CD4-positive, alpha-beta memory T cell (primary cell): ENCODE measurements at places on chromosomes 12 and 14. TPM values are rescaled to one million over a fixed set of nuclear protein-coding genes. Genes with fewer than 3 reads are reported as not detected.

GRCh38 chr14:25520821-25521220 lies 470.9 kb upstream of the STXBP6 start:
- H3K4me1 ChIP-seq = no peaks in the 10 kb centered on the region
- DNase-seq = no peak
- no peaks in the 10 kb centered on the region for H3K36me3 ChIP-seq
- H3K27me3 ChIP-seq = no peaks in the 10 kb centered on the region

DNA sequence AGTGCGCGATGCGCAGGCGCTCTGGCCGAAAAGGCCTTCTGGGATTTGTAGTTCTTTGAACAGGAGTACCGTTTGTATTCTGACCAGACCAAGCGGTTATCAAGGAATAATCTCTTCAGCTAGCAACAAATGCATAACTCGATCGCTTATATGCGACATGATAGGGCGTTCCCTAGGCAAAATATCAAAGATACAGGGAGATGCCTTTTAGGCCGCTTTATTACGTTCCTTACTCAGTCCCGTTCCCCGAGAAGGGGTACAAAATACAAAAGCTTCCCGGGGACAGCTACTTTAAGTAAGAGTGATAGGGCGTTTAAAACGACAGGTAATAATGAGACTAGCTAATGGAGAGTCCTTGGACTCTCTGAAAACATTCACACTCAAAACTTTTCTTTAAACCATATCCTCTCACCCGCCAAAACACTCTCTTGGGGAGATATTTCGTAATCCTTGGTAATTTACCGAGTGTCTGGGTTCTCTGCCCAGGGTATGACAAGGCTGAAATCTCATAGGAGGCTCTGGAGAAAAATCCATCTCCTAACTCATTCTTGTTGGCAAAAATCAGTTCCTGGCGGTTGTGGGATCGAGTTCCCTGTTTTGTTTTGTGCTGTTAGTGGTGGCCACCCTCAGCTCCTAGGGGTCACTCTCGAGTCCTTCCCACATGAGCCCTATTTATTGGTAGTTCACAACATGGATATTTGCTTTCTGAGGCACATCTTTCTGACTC lies 412 bp upstream of the SNW1 start:
- H3K4me3 ChIP-seq = peak overlapping the region; percentile 94
- H3K27me3 ChIP-seq = no peaks in the 10 kb centered on the region
- H3K4me1 ChIP-seq = peaks cover 47% of the 10 kb centered on the region
- peak overlapping the region; percentile 99 for H3K27ac ChIP-seq
- peaks cover under 1% of the 10 kb centered on the region for H3K36me3 ChIP-seq

Gene GATC
- total RNA-seq = 30.2 TPM

GRCh38 chr12:90979951-90980350 lies 24.8 kb downstream of the EPYC start:
- no peak overlapping the region for H3K4me3 ChIP-seq

DNA sequence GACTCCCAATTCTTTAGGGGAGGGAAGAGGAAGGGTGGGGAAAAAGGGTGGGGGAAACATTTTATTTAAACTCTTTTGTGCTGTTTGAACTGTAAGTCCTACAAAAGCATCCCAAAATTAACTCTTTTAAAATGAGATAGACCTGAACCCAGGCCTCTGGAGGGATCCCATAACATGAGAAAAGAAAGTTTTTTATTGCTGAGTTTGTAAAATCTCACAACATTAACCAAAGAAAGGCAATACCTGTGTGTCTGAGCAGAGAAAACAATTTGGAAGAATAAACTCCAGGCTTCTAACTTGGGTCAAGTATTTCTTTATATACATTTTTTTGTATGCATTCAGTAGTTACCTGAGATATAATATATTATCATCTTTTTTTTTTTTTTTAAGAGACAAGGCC lies 107.1 kb downstream of the KSR2 start:
- DNase-seq = no peak
- no peaks in the 10 kb centered on the region for H3K36me3 ChIP-seq
- H3K27ac ChIP-seq = no peak overlapping the region
- no peak overlapping the region for H3K4me3 ChIP-seq
- H3K4me1 ChIP-seq = peaks cover 5% of the 10 kb centered on the region
- no peaks in the 10 kb centered on the region for H3K27me3 ChIP-seq

Gene MEG3
- total RNA-seq = not detected
